ENCODE measurements at places on chromosomes 12 and 14. TPM values are rescaled to one million over a fixed set of nuclear protein-coding genes. Genes with fewer than 3 reads are reported as not detected.

KSR2 gene
- total RNA-seq = not detected

GPD1 gene
- under 0.01 TPM for total RNA-seq

STRN3 gene
- total RNA-seq = 63.4 TPM

PLCZ1 gene
- total RNA-seq = not detected

JPH4 gene
- not detected for total RNA-seq

All from regular cardiac myocyte (primary cell).